HTR-8/SVneo (cell line): ENCODE measurements at places on chromosomes 5 and 9.

DNA sequence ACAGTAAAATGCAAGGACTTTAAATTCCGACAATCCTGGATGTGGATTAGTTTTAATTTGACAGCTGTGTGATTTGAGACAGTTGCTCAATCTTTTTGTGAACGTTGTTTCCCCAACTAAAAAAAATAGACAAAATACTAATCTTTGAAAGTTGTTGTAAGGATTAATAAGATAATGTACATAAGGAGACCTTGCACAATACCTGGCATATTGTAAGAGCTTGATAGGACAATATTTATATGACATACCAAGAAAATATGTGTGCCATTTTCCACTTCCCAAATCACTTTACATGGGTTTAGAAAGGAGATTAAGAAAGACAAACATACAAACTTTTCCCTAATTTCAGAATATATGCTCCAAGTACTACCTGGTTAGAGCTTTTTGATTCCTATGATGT is 25.3 kb downstream of the ARRDC3 start:
- DNase-seq: no peak

DNA sequence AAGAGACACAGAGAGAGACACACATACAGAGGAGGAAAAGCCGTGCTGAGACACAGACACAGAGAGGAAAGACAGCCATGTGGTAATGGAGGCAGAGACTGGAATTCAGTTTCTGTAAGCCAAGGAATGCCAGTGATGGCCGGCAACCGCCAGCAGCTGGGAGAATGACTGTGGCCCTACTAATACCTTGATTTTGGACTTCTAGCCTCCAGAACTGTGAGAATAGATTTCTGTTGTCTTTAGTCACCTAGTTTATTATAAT is 90.2 kb downstream of the TARS1 start:
- no peak for DNase-seq

- DNase-seq: no peak
Measured at GRCh38 chr9:37324691-37325490, 97.6 kb upstream of the GRHPR start.

- no peak for DNase-seq
Measured at GRCh38 chr5:41527201-41527779, 16.9 kb upstream of the PLCXD3 start.

- no peak for DNase-seq
Measured at GRCh38 chr5:180366326-180366725, 13.2 kb upstream of the GFPT2 start.

GRCh38 chr9:137278061-137278701 is 655 bp downstream of the TOR4A start:
- DNase-seq: no peak

- no peak for DNase-seq
Measured at GRCh38 chr5:150044712-150045111, 41.6 kb downstream of the CSF1R start.
